ENCODE measurements at places on chromosomes 3 and 15.

GRCh38 chr3:135800071-135800549, 165.4 kb upstream of the PPP2R3A start:
- no peak for DNase-seq

DNA sequence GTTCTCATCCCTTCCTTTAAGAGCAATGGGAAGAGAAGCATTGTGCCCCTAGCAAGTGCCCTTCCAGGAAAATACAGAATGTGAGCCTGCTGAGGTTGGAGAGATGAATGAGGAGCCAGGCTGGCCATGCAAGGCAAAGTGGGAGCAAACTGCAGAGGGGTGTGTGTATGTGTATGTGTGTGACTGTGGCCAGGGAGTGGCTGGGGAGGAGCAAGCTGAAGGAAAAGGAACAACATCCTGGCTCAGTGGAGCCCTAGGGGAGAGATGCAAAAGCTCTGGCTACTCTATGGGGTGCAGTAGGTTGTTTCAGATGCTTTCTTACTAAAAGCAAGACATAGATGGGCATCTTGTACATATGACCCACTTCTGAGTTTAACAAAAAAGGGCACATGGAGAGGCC, 20.6 kb downstream of the FOXP1 start:
- DNase-seq, result no peak

DNA sequence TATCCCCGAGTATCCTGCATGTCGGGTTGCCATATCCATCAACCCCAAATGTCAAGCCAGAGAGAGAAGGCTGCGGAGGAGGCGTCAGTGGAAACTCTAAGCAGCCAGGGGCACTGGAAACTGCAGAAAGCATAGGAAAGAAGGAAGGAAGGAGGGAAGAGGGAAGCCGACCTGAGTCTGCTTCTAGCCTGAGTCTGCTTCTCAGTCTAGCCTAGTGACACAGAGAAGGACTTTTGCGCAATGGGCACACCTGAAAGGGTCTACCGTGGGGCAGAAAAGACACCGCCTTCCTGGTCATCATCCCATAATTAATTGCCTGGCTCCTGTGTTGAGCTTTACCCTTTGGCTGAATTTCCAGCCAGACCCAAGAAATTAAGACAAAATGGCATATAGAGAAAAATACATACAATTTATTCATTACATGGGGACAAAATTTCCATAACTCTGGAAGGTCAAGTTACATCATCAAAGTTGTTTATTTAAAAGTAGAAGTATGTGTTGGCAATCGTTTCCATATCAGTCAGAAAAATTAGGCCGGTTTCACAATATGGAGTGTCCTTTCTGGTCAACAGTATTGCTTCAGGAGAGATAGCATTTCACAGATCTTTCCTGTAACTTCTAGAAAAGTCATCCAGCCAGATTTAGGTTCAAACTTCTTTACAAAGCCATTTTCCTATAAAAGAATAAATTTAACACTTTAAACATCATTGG, 10.3 kb downstream of the BCL2A1 start:
- DNase-seq, result no peak

DNA sequence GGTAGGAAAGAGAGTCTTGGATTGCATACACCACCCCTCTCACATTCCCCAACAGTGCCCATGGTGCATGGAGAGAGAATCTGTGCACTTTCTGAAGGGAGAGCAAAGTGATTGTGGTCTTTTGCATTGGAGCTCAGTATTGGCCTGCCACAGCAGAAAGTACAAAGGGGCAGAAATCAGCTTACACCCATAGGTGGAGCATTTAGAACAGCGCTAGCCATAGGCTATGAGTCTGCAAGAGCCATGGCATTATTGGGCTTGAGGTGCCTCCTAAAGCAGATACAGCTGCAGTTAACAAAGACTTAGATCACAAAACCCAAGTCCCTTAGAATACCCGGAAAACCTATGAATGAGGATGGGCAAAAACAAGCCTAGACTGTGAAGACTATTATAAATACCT, 21.8 kb downstream of the SI start:
- DNase-seq, result no peak

DNA sequence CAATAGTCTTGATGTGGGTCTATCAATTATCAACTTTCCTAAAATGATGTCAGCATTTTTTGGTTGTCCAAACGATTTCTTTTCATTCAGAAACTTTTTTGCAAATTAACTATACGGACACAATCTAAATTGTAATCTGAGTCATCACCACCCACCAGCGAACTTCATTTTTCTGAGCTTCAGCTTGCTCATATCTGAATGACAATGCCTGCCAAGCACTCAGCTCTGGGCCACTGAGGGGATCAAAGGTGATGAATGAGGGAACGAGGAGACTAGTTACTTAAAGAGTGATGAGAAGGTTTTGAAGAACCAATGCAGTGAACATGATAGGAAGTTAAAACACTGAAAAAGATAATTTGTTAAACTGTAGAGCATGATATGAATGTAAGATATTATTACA, 14.9 kb upstream of the TBC1D23 start:
- peak; percentile 22 for DNase-seq

GRCh38 chr3:126962756-126963155, 20.2 kb upstream of the PLXNA1 start:
- DNase-seq, result no peak

- no peak for DNase-seq
These were observed 3.9 kb downstream of the ZIC1 start for GRCh38 chr3:147412917-147413685.

GRCh38 chr3:174046311-174046710, 648.8 kb downstream of the NLGN1 start:
- no peak for DNase-seq

DNA sequence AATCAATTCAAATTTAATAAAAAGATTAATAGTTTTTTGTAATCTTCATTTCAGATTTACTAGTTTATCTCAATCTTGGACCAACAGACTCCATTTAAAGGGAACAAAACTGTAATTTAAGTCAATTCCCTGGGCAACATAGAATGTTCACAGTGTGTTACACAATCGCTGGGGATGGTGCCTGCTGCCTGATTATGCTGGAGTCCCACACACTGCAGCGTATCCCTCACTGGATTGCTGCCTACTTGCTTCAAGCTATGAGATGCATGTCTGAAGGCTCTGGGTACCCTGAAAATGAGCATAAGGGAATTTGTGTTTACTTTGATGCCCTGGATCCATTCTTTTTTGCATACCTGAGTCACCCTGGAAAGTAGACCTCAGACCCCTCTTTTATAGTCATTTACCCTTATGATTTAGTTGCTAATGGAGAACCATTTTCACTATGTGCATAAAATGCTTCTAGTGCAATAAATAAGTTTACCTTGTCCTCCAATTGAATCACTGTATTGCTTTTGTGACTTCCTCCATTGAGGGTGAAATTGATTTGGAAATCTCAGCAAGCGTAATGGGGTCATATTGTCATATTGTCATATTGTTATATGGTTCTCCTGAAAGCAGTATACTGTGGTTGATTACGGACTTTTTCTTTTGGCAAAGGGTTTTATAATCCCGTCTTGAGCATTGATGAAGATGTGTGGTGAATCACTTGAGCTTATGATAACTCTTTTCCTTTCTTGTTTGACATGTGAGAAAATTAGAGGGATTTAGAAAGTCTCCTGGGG, 35.9 kb downstream of the ITPR1 start:
- no peak for DNase-seq

DNA sequence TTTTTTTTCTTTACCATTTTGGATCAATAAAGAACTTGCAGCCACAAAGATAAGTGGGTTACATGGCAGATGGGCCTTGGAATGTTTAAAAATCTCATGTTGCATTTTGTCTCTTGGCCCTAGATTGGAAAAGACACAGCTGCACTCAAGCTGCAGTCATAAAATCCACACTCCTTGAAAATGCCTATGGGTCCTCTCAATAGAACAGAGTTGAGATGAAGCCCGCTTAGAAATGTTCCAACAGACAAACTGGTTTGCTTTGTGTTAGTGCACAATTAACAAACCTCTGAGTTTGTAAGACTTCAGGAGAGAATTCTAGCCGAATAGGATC, 401.2 kb upstream of the CDIN1 start:
- DNase-seq, result no peak

- DNase-seq, result no peak
These were observed 28.5 kb downstream of the TRIM42 start for GRCh38 chr3:140706360-140706759.

DNA sequence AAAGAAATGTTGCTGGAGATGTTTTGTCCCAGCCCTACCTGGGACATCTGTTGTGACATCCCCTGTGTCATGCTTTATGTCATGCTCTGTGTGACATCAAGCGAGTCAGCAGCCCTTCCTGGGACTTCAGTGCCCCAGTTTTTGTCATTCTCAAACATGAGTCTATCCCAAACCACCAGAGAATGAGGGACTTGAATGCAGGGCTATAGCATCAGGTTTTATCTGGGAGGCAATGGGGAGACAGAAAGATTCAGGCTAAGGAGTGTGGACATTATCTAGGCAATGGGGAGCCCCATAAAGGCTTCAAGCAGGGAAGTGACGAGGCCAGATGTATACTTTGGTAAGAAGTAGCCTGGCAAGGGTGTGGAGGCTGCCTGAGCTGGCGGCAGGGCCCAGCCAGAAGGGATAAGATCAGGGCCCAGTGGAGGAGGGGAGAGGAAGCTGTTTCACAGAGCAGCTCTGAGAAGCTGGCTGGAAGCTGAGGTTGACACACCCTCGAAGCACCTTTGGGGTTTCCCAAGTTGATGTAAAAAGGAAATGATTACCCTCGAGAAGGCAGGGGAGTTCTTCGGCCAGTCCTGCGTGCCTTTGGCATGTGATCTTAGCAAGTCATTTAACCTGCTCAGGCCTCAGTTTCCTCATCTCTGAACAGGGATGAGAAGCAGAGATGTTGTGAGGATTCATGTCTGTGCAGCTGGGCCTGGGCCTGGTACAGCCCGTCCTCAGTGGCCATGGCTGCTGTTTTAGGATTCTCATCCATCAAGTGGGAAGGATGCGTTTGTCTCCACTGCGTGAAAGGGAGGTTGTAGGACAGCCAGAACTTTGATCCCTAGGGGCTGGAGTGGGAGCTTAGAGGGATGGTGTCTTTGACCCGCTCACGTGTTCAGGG, 34.3 kb downstream of the IRAK2 start:
- DNase-seq, result peak; percentile 68

DNA sequence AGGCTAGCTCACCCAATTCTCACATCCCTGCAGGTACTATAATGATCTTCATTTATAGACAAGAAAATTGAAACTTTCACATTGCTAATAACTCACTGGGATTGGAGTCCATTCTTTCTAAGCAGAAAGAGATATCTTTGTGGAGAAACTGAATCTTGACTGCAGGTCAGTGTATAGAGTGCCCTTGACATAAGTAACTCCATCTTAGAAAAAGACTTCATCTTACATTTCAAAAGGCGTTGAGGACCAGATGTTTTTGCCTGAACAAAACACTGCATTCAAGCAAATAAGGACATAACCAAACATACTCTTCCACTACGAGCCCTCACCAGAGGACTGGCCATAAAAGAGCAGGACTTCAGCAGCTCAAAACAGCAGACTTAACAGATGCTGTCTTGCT, 6.8 kb upstream of the CCR3 start:
- DNase-seq, result no peak

DNA sequence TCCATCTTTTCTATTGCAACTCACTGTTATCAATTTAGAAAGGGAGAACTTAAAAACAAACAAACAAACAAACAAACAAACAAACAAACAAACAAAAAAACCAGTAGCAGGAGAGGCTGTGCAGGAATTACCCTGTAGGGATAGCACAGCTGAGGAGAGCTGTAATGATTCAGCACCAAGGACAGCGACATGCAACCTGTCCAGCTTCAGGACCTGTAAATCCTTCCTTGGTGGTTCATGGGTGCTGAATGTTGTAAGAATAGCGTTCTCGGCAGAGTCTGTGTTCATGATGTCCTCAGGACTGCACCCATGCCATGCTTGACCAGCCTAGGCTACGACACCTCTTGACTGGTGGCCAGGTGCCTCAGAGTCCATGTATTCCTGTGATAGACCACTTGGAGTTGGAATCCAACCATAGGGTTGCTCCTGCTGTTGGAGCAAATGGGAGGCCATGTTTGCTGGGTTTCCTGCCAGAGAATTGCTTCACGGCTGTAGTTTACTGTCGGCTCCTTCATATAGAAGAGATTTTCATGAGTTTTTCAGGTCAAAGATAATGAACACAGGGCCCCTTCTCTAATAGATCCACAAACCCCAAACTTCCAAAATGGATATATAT, 65.9 kb downstream of the CACNA2D3 start:
- peak; percentile 20 for DNase-seq

- no peak for DNase-seq
These were observed 3.1 kb upstream of the AP2M1 start for GRCh38 chr3:184171562-184171961.

DNA sequence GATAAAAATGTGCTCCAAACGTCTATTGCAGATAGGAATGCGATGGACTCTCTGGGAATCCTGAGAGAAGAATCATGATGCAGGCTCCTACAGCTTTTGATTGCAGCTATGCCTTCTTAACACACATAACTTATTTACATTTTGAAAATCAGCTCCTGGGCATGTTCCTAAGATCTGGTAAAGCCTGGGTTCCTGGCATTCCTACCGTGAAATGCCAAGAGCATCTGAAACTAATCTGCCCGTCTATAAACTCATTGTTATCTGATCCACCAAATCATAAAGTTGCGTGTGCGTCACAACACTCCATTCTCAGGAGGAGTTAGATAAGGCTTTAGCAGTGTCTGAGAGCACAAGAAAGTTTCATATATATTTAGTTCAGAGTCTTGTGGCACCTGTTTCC, 79.0 kb upstream of the VGLL3 start:
- DNase-seq, result no peak

- DNase-seq, result no peak
These were observed 307.9 kb upstream of the RBMS3 start for GRCh38 chr3:28972921-28973320.

- no peak for DNase-seq
These were observed 6.2 kb downstream of the HLTF start for GRCh38 chr3:149080011-149080698.

DNA sequence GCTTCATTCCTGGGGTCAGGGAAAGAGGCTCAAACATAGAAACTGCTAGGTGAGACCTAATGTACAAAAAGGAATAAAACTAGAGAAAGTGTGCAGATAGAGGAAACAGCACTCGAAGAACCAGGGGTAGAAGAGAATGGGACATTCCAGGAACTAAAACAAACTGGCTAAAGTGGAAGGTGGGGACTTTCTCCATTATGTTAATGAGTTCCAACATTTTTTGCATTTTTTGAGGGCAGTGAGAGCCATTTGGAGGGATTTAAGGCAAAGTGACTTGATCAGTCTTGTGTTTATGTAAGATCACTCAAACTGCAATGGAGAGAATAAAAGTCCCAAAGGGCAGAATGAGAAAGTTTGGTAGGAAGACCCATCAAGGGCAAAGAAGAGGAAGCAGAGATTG, 20.6 kb upstream of the SLC4A7 start:
- DNase-seq, result no peak

DNA sequence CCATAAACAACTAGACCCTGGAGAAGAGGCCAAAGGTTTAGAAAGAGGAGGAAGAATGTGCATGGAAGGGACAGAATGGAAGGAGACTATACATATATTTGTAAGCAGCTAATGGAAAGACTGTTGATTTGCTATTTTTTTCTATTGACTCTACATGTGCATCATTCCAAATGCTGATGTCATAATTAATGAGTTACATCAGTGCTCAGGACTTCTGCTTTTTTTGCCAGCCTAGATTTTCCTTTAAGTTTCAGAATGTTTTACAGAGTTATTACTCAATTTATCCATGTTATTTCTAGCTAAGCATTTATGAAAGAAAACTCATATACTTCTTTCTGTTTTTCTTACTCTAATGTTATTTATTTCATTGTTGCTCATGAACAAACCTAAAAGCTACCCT, 62.6 kb upstream of the VGLL3 start:
- DNase-seq, result no peak

- DNase-seq, result no peak
These were observed 2.6 kb downstream of the LIPC start for GRCh38 chr15:58434334-58434875.
